ENCODE measurements at places on chromosomes 6 and 20.

DNA sequence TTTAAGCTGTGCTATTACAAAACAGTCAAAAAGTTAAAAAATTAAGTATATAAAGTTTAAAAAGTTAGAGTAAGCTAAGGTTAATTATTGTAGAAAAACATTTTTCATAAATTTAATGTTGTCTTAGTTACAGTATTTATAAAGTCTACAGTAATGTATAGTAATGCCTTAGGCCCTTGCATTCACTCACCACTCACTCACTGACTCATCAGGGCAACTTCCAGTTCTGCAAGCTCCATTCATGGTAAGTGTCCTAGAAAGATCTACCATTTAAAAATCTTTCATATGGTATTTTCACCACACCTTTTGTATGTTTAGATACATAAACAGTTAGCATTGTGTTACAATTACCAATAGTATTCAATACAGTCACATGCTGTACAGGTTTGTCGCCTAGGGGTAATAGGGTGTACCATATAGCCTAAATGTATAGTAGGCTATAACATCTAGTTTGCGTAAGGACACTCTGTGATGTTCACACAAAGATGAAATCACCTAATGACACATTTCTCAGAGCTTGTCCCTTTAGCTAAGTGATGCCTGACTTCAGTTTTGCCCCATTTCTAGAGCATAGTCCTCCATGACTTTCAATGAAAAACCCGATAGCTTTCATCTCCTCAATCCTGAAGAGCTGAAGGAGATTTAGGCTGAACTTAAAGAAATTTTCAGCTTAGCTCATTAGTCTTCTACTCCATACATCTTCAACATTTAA is 14.9 kb upstream of the HLA-DRA start:
- no peak for DNase-seq

- no peak for DNase-seq
These were observed 13.0 kb upstream of the ABHD16B start for GRCh38 chr20:63848003-63848911.

GRCh38 chr20:50855498-50856474 is 60.9 kb downstream of the BCAS4 start:
- DNase-seq, result no peak

DNA sequence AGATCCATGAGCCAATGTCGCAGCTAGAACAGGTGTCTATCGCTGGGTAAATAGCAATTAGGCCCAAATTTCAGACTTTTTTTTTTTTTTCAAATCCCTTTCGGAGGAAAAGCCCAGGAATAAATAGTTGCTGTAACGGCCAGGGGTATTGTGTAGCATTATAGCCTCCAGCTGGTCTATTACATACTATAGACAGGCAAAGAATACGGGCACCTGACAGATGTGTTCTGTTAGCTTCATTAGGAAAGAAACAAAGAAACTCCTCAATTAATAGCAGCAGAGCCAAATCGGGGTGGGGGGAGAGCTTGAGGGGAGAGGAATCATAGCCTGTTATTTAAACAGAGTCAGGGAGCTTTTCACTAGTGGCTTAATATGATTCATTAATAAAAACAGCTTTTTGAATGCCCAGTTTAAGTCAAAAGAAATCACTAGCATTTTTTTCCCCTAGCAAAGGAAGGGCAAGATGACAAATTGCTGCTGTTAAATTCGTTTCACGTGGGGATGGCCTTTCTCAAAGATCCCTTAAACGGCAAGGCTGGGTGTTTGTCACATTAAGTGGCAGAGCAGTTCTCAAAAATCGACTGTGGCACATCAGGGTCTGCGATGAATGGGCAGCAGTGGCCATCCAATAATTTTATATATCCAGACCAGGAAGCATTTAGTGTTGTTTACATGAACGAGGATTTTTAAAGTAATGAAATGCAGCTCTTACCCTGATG is 139.4 kb downstream of the ID4 start:
- DNase-seq, result no peak

GRCh38 chr6:11437824-11438459 is 99.6 kb upstream of the TMEM170B start:
- DNase-seq, result no peak

GRCh38 chr6:74550821-74551220 is 655.0 kb downstream of the COL12A1 start:
- no peak for DNase-seq

GRCh38 chr20:18058661-18059467 is 1.1 kb upstream of the OVOL2 start:
- DNase-seq, result no peak

DNA sequence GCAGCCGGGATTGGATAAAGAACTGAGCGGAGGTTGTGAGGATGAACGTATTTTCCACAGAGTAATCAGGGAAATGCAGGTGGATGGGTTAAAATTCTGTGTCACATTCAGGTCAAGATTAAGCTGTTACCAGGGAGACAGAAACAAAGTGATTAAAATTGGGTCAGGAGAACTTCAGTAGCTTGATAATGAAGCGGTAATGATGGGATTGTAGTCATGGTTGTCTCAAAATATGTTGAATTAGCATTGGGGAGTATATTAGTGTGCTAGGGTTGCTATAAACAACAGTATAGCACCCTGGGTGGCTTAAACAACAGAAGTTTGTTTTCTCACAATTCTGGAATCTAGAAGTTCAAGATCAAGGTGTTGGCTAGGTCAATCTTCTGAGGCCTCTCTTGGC is 155.5 kb downstream of the GJA1 start:
- no peak for DNase-seq

- DNase-seq, result no peak
These were observed 25.2 kb upstream of the QKI start for GRCh38 chr6:163389354-163389753.

All from NT2/D1 (cell line).